ENCODE measurements at places on chromosomes 6 and 20.

GRCh38 chr6:39107641-39108040 is 7.3 kb downstream of the SAYSD1 start:
- no peak for DNase-seq

DNA sequence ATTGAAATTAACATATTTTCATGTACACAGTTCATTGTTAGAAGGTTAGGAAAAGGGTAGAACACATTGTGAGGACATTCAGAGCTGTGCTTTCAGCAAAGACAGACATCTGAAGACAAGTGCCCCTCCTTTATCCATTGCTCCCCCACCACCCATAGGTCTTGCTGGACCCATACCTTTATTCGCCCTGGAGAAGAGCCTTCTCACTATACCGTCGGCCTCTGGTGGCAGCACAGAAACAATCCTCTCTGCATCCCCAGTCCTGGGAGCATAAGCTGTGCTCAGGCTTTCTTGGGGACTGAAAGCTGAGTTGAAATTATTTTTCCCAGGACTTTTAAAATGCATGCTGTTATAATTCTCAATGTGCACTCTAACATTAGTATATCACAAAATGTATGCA is 372.3 kb downstream of the EPHA7 start:
- DNase-seq: no peak

DNA sequence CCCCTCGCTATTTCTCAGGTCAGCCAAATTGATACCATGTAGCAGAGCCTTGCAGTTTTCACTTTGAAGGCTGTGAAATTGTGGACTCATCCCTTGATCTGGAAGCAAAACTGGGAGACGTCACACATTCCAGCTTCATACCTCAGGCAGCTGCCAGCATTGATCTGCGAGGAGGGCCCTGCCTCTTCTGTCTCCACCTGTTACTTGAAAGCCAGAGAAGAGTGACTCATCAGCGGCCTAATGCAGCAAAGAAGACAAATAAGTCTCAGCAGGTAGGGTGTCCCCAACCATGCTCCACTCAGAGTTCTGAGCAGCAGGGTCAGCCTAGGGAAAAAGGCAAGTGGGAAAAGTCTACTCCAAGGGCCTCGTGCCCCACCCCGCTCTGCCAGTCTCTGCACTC is 69.4 kb upstream of the BMP2 start:
- no peak for DNase-seq

DNA sequence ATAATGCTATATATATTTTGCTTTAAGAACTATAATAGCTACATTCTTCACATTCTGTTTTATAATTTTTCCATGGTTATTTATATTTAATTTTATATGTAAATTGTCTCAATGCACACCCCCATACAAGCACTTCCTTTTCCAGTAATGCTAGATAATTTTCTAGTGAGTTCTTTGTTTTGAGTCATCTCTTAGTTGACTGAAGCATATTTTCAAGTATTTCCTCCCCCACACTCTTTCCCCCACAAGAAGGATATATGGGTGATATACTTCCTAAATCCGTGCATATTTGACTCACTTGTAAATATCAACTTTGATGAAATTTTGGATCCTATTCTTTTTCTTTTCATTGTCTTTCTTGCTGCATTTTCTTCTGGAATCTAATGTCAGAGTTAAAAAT is 82.1 kb upstream of the SRSF6 start:
- no peak for DNase-seq

GRCh38 chr20:53381568-53382262 is 211.9 kb downstream of the ZNF217 start:
- DNase-seq: no peak

- no peak for DNase-seq
Measured at GRCh38 chr6:117613920-117614560, 11.7 kb upstream of the GOPC start.

DNA sequence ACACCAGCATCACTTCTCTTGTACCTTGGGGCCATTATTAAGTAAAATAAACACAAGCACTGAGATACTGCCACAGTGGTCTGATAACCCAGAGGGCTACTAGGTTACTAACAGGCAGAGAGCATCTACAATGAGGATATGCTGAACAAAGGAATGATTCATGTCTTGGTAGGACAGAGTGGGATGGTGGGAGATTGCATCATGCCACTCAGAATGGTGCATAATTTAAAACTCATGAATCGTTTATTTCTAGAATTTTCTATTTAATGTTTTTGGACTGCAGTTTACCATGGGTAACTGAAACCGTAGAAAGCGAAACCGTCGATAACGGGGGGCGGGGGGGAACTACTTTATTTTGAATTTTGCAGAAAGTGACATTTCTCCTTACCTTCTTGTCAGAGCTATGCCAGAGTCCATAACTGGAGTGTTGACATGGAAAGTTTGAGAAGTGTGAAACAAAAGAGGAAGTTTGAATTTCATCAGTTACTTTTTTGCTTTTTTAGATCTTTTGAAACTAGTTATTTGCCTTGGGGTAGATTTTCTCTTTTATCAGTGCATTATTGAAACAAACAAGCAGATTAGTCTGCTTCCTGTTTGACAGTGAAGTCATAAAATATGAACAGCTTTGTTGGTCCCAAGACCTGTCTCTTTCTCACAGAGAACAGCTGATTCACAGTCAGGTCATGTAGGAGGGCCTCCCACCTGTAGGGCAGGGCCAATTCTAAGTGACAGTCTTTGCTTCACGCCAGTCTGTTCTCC is 124.9 kb downstream of the KLHL32 start:
- no peak for DNase-seq

DNA sequence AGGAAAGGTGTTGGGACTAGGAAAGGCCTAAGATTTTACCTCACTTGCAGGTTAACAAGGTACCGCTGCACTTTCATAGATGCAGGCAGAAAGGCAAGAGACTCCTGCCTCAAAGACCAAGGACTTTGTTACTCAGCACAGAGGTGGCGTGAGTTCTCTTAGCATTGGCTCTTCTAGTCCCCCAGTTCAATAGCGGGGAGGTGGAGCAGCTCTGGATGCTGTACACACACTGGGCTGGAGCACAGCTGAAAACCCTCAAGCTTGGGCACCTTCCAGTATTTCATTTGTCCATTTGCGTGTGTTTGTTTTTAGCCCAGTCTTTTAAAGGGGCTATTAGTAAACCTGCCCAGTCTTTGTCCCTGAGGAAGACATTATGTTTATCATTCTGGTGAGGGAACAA is 345.2 kb downstream of the FARS2 start:
- peak; percentile 34 for DNase-seq

GRCh38 chr6:78192057-78192456 is 539.2 kb downstream of the MEI4 start:
- DNase-seq: no peak

DNA sequence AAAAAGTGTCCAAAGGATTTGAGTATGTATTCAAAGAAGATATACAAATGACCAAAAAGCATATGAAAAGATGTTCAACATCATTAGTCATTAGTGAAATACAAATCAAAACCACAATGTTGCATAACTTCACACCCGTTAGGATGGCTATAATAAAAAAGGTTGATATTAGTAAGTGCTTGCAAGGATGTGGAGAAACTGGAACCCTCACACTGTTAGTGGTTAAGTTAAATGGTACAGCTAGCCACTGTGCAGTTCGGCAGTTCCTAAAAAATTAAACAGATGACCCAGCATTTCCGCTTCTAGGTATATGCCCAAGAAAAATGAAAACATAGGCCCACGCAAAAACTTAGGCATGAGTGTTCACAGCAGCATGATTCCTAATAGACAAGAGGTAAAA is 38.6 kb downstream of the IBTK start:
- DNase-seq: no peak

DNA sequence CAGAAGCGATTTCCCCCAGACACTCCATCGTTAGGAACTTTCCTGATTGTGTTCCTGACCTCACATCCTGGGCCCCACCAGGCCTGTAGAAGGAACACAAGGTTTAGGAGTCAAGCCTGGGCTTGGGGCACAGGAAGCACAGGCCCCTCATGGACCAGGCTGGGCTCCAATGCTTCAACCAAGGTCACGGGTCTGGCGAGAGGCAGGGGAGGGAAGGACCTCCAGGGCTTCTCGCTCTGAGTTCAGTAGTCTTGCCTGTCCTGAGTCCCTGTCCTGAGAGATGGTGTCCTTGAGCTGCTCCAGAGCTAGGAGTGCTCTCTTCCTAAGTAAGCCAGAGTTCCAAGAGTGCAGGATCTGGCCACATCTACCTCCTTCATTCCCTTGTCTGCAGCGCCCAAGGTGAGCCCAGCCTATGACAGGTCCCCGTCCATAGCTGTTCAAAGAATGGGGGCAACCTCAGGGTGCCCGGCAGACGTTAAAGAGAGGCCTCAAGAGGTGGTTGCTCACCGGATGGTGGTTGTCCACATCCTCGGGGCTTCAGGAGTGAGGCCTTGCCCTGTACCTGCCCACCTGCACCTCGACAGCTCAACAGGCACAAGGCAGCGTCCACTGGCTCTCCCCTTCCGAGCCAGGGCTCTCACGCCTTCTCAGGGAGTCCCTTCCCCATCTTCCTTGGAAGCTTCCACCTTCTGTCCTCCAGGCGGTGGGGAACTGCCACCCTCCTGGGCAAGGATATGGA is 1.6 kb upstream of the TUBB1 start:
- no peak for DNase-seq

- no peak for DNase-seq
Measured at GRCh38 chr20:62354031-62354808, 12.9 kb downstream of the LAMA5 start.

DNA sequence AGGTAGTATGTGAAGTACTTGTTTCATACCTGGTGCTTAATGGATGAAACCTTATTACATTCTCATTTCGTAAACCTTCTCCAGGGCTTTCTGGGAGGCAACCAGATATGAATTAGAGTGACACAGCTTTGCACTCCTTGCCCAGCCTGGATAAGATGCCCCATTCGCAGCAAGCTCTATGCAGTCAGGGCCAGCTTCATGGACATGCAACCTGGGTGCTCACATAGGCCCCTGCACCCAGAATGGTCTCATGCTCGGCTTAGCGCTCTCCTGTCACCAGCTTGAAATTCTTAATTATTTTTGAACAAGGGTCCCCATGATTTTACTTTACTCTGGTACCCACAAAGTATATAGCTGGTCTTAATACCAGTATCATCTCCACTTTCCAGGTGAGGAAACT is 11.3 kb upstream of the PTGIS start:
- no peak for DNase-seq

- DNase-seq: no peak
Measured at GRCh38 chr6:169558378-169558773, 143.5 kb downstream of the WDR27 start.

DNA sequence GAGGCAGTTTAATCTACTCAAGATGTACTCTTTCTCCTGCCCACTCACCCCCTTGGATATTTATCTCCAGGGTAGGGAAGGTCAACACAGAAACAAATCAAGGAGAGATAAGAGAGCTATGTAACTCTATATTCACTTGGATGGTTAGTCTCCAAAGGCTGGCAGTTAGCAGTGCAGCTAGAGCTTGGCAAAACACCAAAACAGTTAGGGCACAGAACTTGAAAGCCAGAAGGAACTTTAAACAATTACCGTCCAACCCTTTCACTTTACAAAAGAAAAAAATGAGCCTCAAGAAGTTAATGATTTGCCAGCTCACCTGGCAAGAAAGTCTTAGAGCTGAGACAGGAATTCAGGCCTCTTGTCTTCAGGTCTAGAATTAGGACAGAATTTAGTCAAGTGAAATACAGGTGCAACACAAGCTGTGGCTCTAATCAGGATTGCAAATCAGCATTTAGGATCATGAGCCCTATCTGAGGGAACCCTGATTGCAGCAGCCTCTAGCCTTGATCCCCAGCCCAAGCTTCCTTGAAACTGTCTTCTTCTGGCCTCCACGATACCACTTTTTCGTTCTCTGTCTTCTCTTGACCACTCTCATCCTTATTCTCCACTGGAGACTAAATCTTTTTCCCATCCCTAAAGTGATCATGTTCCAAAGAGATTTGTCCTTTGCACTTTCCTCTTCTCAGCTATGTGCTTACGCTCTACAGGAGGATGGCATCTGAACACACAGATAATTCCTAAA is 14.9 kb downstream of the NEDD9 start:
- DNase-seq: peak; percentile 56

DNA sequence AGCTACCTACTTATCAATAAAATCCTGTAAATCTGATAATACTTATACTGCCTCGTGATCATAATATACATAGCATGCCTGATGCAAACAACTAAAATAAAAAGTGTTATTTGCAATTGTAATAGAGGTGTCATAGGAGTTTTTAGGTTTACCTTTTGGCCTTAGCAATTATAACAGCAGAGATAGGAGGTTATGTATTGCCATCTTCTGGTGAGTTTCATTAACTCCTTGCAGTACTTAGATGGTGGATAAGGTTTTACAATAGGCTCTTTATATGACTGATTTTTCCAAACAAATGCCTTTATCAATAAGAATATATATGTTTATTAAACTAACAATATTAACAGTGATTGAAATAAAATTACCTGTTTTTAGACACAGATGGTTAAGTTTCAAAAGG is 27.8 kb upstream of the MYCT1 start:
- DNase-seq: peak; percentile 5

DNA sequence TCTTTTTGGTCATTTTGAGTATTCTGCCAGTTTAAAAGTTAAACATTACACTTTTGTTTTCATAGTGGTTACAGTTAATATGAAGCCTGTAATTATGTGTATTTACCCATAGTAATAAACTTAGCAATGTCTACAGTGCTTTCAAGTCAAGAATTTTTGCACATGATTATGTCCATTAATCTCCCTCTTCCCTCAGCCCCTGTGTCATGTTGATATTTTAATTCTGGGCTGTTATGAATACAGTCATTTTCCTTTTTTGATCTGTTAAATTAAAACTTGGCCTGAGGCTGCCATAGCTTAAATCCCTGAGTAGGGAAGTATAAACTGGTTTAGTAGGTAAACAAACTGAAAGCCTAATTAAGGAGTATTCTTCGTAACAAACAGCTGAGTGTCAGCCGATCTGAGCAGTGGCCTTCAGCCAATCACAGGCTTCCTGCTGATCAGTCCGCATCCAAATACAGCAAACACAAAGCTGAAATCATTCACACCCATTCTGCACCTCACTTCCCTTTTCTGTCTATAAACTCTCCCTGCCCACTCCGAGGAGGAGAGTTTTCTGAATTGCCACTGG is 9.5 kb upstream of the SFT2D1 start:
- peak; percentile 50 for DNase-seq

GRCh38 chr6:132354517-132355167 is 46.6 kb downstream of the MOXD1 start:
- DNase-seq: no peak

DNA sequence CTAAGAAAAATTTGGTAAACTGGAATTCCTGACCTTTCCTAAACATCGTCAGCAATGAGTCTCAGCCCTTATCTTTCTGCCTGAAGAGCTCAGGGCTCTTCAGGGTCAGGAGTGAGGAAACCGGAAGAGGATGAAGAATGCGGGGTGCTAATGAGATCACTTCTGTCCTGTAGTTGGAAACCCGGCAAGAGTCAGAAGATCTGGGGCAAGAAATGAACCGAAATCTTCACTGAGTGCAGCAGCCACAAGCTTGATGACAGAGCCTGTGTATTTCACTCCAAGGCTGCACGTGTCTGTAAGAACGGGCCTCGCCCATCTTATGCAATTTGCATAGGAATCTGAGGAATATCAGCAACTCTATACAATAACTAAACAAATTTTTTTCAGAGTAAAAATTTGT is 60.4 kb upstream of the QKI start:
- peak; percentile 52 for DNase-seq

- DNase-seq: no peak
Measured at GRCh38 chr6:106715922-106716321, 86.5 kb downstream of the QRSL1 start.

GRCh38 chr20:58192567-58192966 is 35.9 kb downstream of the ANKRD60 start:
- DNase-seq: no peak

- peak; percentile 31 for DNase-seq
Measured at GRCh38 chr6:38933426-38933825, 115.2 kb upstream of the GLP1R start.

- peak; percentile 21 for DNase-seq
Measured at GRCh38 chr6:17871189-17871519, 116.3 kb downstream of the KIF13A start.

GRCh38 chr6:57298741-57299140 is 18.7 kb upstream of the PRIM2 start:
- no peak for DNase-seq

All from lung (tissue), 17 donors.